ENCODE measurements at places on chromosomes 1 and 21.

DNA sequence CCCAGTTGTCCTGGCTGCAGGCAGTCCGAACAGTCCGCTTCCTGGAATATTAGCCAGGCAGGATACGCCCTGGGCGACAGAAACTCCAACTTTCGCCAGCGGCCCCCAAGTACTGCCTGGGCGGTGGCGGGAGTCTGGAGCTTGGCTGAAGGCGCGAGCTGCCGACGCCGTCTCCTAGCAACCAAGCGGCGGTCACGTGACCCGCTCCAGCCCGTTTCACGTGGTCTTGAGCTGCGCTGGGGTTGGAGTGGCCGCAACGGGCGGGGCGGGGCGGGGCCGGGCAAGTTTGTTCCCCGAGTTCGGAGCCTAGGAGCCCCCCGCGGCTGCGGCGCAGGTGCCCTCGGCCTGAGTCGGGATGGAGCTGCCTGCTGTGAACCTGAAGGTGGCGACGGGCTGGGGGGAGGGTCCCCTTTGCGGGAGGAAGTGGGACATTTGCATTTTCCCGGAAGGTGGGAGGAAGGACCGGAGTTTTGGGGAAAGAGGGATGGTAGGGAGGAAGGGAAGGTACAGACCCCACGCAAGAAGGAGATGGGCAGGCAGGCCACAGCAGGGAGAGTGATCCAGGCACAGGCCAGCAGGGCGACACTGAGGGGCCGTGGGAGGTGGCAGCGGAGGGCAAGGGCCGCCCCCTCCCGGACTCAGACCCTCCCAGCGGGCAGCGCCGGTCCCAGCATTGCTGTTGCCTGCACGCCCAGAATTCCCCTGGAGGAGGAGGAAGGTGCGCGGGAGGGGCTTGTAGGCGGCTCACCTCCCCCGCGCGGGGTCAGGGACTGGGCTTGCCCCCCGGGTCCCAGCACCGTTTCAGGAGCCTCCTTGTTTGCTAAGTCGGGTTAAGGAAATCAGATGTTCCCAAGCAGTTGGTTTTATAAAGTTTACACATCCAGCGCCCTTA lies at the start of gene AGTRAP:
AGTRAP (plus strand) TSS at position 283 of the 892 bp plus-strand sequence; CDS start at position 356, 73 bp downstream.
- DNase-seq, result peak; percentile 73

GRCh38 chr1:2865571-2866421 lies 64.3 kb upstream of the TTC34 start:
- DNase-seq, result no peak

DNA sequence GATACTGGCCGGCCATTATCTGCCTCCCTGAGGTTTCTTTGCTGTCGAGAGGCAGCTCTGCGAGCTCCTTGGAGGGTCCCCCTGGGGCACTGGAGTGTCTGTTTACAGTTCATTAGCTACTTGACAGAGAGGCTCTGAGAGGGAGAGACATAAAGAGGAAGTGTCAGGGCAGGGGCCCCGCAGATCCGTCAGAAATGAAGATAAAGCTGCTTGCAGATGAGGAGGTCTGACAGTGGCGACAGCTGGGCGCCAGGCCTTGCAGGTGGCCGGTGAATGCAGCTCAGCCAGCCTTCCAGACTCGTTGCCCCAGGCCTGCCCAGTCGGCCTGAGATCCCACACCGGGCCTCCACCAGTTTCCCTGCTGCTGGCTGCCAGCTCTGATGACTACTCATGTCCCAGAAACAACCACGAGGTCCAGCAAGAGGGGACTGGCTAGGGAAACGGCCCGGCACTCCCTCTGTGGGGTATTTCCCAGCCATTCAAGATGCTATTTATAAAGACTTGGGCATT lies 84.7 kb downstream of the DISP3 start:
- no peak for DNase-seq

DNA sequence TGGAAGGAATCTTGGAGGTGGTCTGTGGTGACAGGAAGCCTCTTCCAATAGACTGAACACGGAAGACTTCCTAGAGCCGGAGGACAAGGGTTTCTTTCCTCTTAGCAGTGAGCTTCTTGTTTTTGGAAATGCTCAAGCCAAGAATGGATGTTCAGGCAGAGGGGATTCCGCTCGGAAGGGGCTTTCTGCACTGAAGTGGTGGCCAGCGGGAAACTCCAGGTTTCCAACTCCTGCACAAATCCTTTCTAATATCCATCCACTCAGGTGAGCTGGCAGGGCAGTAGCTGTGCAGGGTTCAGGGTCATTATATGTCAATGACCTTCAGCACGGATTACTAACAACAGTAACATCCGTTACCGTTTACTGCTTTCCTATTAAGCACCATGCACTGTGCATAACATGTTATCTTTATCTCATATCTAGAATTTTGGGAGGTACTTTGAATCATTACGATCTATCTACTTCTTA lies 573 bp upstream of the CPT2 start:
- DNase-seq, result no peak

GRCh38 chr1:41950820-41951219 lies 32.1 kb upstream of the HIVEP3 start:
- DNase-seq, result no peak

- DNase-seq, result no peak
Observed at GRCh38 chr1:7510389-7510931, 260.6 kb upstream of the VAMP3 start.

- no peak for DNase-seq
Observed at GRCh38 chr1:43570277-43570676, 39.6 kb downstream of the PTPRF start.

- no peak for DNase-seq
Observed at GRCh38 chr1:231507476-231508355, 20.8 kb upstream of the TSNAX start.

GRCh38 chr1:211739671-211740411 lies 64.4 kb upstream of the NEK2 start:
- DNase-seq, result no peak

- DNase-seq, result no peak
Observed at GRCh38 chr1:199619223-199619622, 408.3 kb upstream of the NR5A2 start.

DNA sequence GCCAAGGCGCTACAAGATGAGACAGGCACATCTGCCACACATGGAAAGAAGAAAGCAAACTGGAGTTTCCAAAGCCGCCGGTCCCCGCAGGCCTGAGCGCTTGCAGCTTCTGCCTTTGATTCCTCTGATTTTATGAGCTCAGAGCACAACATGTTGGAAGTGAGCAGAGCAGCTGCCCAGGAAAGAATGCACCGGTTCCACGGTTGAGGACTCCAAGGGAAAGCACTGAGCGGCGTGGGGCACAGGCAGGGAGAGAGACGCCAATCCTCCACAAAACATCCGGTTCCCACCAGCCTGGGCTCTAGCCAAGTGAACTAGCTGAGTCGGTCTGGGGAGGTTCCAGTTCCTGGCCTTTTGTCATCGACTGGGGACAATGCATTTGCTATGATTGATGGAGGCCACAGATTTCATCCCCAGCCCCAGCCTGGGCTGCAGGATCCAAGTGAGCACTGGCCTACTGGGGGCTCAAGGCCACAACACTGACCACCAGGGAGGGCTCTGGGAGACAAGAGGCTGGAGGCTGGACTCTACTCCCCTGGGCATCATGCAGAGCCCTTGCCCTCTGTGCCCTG lies 253.1 kb upstream of the IRF2BP2 start:
- no peak for DNase-seq

DNA sequence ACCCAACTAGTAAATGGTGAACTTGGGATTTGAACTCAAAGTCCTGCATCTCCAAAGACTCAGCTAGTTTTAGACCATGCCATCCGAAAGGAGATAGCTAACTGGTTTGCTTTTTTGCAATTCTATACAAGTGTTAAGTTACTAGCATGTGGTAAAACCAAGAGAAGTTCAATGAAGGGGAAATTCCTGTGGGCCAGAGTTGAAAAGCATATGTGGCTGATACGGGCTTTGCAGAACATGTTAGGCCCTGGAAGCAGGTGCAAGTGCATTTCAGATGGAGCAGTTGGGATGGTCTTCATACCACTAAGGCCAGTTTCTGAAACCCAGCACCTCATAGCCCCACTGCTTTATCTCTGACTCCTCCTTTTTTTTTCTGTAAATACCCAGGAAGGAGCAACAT lies 620.9 kb downstream of the PLPP3 start:
- DNase-seq, result no peak

GRCh38 chr1:166140251-166140650 lies 26.6 kb downstream of the FAM78B start:
- no peak for DNase-seq

DNA sequence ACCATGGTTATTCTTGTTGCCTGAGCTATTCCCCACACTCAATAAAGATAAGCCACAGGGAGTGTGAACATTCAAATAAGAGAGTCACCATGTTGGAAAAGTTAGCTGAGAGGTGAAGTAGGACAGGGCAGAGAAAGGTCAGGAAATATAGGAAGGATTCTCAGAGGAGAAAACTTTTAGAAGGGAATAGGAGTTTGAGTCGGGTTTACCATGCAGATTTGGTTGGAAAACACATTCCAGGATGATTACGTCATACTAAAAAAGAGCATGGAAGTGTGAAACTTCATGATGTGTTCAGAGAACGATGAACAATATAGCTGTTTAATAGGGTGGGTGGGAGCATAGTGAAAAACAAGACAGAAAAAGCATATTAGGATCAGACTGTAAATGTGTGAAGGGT lies 1125.3 kb upstream of the ADGRL2 start:
- no peak for DNase-seq

DNA sequence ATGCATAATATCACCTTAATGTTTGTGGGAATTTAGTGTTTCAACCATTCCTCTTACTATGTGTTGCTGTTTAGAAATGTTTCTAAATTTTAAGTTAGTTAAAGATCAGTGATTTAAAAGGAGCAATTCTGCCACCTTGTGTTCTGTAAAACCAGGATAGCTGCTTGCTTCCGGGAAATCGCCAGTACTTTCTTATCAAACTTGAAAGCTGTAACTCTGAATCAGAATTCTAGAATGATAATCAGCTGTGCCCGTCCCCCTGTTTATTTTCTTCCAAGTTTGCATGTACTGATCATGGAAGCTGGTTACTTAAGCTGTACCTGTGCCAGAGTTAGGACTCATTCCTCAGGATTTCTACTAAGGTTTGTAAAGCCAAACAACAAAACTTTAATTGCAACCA lies 656.4 kb downstream of the LTN1 start:
- DNase-seq, result no peak

- no peak for DNase-seq
Observed at GRCh38 chr21:45995686-45996179, 14.2 kb downstream of the COL6A1 start.

DNA sequence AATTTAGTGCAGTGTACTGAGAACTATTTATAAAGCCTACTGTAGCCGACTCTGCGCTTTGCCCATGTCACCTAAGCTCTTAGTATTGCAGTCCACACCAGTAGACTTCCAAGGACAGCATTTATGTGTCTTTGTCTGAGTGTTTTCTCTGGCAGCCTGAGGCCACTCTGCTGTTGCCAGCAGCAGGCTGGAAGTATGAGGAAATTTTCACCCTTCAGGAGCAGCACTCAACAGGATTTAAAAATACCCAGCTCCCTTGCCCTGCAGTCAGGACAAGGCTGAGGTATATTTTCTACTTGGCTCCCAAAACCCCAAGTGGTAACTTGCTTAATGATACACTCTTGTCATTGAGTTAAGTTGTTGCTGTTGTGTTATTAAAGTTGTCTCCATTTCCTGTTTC lies 230.1 kb downstream of the SRGAP2C start:
- DNase-seq, result no peak

DNA sequence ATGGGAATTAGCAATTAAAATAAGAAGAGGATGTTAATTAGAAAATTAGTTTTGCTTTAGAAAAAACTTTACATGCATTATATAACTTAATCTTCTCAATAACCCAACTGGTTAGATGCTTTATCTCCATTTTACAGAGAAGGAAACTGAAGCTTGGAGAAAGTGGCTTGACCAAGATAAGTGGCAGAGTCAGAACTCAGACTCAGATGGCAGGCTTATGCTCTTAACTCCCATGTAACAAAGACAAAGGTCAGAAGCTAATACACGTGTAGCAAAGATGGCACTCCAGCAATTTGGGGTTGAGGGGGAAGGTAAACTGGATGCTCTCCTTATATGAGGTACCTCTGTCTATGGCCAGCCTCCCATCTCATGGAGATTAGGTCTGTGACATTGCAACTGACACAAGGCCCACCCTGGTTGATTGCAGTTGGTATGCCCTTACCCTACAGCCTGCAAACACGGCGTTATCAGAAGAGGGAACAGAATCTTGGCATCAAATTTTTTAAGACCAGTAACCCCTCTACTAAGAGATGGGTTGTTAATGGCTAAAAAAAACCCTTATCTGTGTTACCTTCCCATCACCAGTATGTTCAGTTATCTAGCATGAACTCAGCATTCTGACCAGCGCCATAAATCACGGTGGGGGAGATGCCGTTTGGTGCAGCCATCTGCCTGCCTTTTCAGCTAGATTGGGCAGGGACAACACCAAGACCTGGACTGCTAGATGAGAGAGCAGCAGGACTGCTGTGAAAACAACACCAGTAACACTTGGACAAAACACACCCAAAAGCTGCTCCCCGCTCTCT lies 97.0 kb downstream of the UBR4 start:
- DNase-seq, result no peak

- no peak for DNase-seq
Observed at GRCh38 chr1:83760226-83761021, 238.5 kb downstream of the TTLL7 start.

DNA sequence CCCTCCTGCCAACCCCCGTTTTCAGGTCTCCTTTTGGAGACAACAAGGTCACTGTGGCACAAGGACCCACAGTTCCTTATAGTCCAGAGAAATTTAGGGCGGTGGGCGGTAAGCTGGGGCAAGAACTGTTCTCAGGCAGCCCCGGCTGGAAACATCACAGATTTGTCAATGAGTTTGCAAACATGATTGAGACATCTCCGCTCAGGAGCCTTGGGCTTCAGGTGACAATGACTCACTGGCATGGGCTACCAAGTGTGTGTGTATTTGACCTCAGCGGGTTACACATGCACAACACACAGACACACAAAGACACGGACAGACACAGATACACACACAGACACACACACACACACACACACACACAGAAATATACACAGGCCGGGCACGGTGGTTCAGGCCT lies 58.2 kb upstream of the ABCG1 start:
- DNase-seq, result no peak

DNA sequence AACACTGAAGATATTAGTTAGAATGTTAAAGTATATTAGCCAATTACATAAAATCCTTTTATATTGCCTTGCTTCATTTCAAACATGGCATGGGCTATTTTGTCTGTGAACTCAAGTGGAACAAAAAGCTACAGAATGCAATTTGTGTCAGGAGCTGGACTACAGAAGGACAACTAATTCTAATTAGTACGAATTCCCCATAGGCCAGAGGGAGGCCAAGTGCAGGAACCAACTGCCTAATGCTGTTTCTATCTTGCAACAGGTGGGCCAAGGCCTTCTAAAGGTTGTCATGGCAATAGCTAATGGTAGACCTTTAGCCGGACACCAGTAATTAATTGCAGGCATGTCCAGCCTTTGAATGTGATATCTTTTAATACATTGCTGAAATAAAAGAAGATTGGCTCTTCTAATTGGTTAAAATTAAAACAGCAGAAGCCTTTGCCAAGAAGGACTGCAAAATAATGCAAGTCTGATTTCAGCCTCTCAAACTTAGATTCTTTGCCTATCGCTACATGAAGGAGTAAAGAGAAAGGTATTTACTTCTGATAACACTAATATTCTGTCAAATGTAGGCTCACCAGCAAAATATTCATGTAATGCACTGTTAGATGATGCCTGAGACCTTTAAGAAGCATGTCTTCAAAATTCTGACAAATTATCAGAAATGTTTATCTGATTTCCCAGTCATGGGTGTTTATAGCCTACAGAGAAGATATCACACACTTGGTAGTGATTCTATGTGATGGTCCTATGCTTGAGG lies 232.1 kb downstream of the LMO4 start:
- no peak for DNase-seq

- no peak for DNase-seq
Observed at GRCh38 chr21:25965951-25966707, 204.4 kb downstream of the APP start.
